ENCODE measurements at places on chromosomes 7 and 10. TPM values are rescaled to one million over a fixed set of nuclear protein-coding genes. Genes with fewer than 3 reads are reported as not detected.

ACTL6B gene
- not detected for total RNA-seq

TRIM73 gene
- 2.8 TPM for total RNA-seq

CLRN3 gene
- total RNA-seq, result not detected

TMEM139 gene
- total RNA-seq, result 18.5 TPM

- no peak for DNase-seq
Measured at GRCh38 chr7:91299952-91300775, 35.9 kb downstream of the FZD1 start.

GRCh38 chr7:130369110-130369711 is 11.1 kb upstream of the CPA1 start:
- DNase-seq, result no peak

GRCh38 chr10:105807935-105808587 is 1167.0 kb downstream of the SORCS3 start:
- no peak for DNase-seq

DNA sequence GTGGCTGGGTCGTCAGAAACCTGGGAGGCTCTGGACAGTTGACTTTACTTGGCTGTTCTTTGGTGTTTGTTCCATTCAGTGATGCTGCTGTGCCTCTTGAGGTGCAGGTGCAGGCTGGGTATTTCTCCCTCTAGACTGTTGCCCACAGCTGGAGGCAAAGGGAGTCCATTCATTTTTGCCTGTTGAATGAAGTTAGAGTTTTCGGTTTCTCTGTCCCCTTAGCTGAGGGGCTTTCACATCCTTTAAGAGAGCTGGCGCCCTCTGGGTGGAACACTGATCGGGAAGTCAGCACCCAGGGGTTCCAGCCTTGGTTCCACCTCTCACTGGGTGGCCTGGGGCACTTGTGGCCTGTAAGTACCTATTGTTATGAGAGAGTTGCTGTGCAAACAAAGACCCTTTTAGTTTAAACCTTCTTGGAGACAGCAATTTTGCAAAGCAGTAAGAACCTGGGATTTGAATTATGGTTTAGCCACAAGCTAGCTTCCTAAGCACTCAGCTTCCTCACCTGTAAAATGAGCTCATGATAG is 67.2 kb downstream of the GRK5 start:
- no peak for DNase-seq

Measured in left lung (tissue), 14 donors.